ENCODE measurements at places on chromosomes 7 and 10.
A peak's percentile ranks its signal among the peaks of the same experiment; 100 is the strongest.

GRCh38 chr7:142508251-142508650 lies 241.0 kb upstream of the PRSS1 start:
- DNase-seq = no peak

DNA sequence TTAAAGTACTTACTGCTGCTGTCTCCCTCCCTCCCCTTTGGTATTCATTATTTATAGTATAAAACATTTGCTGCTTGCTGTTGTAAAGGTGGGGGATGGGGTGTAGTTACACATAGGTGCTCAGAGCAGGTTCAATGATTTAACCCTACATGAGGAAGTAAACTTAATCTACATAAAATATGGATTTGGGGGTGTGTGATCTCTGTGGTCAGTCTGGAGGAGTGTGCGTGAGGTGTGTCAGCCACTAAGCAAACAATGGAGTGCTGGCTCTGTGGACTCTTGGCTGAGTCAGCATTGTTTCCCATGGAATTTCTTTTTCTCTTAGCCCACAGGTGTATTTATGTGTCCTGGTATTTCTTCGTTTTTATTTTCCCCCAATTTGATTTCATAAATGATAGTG lies 133.9 kb downstream of the AUTS2 start:
- no peak for DNase-seq

DNA sequence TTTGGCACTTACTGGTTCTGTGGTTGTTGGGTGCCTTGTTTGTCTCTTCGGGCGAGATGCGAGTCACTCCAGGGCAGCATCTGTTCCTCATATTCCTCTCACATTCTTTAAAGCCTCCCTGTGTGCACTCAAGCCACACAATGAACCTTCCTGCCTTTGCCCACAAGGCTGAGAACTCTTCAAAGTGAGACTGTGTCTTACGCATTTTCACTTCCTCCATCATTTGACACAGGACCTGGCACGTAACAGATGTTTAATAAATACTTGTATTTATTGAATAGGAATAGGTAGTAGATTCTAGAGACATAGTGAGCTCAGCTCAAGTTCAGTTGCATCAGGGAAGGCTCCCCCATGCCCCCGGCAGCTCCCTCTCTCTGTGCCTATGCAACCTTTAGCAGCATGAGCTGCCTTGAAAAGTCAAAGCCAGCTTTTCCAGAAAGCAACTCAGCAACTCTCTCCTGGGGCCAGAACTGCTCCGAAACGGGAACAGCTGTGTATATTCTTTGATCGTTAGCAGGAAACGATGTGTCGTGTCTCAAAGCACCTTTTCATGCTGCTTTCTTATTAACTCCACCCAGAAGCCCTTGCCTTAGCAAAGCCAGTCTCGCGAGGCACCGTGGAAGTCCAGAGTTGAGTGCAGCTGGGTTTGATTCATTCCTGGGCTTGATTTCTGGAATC lies 97.5 kb downstream of the PFKFB3 start:
- no peak for DNase-seq

- DNase-seq = no peak
Measured at GRCh38 chr10:72337039-72337629, 17.6 kb downstream of the DNAJB12 start.

GRCh38 chr7:95693551-95694333 lies 78.6 kb upstream of the DYNC1I1 start:
- DNase-seq = no peak

- DNase-seq = no peak
Measured at GRCh38 chr10:42987121-42987541, 89.7 kb upstream of the RET start.

DNA sequence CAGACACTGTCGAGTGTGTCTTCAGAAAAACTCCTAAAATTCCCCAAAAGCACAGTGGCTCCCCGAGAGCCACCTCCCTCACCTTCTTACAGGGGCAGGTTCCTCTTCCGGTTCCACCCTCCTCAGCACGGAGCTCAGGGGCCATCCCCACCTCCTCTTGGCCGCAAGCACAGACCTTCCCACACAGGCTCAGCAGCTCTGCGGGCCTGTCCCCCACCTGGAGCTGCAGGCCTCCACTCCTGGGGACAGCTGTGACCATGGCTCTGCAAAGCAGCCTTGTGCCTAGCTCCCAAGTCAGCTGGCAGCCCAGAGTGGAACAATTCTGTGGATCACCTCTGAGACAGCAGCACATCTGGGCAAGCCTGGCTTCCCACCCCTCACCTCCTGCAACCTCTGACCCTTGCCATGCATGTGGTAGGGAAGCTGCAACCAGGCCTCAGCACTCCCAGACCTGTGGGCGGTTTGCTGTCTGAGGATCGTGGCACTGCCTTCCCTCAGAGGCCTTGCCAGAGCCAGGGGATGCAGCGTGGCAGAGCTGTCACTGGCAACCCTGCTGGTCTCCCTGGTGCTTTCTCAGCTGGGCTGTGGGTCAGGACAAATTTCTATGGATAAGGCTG lies 79.7 kb downstream of the ALOX5 start:
- no peak for DNase-seq

GRCh38 chr10:71608819-71609768 lies 110.5 kb downstream of the C10orf105 start:
- DNase-seq = peak; percentile 25

- no peak for DNase-seq
Measured at GRCh38 chr7:78247910-78248689, 449.5 kb downstream of the PHTF2 start.

Measured in AG09319 (cell line).